Stomach (tissue), 19 donors: ENCODE measurements at places on chromosomes 16 and 17. TPM values are rescaled to one million over a fixed set of nuclear protein-coding genes. Genes with fewer than 3 reads are reported as not detected.

DNA sequence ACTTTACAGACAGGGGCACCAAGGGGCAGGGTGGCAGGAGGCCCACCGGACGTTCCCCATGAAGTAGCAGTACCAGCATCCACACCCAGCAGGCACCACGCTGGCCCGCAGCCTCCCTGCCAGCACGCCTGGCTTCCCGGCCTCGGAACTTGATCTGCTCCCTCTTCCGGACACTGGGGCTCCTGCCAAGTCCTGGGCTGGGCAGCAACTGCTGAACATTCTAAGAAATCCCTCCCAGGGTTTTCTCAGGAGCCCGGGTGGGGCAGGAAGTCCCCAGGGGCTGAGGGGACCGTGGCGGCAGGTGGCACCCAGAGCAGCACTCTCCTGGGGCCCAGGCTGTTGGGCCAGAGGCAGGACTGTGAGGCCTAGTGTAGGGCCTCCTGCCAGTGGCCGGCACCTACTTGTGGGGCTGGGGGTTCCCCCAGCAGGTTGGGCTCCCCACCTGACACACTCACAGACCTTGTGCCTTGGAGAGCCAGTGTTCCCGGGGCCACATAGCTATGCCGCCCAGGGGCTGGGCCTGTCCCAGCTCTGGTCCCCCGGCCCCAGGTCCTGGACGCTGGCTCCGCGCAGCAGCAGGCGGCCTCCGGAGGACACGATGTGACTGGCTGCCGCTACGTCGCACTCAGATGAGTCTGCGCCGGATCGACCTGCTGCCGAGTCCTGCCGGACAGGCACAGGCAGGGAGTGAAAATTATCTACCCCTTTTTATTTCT is 86.2 kb upstream of the CBX4 start:
- peak; percentile 87 for DNase-seq
- H3K4me1 ChIP-seq: peaks cover 64% of the 10 kb centered on the region
- H3K27ac ChIP-seq: peak overlapping the region; percentile 74
- H3K4me3 ChIP-seq: no peak overlapping the region
- no peaks in the 10 kb centered on the region for H3K36me3 ChIP-seq

DNA sequence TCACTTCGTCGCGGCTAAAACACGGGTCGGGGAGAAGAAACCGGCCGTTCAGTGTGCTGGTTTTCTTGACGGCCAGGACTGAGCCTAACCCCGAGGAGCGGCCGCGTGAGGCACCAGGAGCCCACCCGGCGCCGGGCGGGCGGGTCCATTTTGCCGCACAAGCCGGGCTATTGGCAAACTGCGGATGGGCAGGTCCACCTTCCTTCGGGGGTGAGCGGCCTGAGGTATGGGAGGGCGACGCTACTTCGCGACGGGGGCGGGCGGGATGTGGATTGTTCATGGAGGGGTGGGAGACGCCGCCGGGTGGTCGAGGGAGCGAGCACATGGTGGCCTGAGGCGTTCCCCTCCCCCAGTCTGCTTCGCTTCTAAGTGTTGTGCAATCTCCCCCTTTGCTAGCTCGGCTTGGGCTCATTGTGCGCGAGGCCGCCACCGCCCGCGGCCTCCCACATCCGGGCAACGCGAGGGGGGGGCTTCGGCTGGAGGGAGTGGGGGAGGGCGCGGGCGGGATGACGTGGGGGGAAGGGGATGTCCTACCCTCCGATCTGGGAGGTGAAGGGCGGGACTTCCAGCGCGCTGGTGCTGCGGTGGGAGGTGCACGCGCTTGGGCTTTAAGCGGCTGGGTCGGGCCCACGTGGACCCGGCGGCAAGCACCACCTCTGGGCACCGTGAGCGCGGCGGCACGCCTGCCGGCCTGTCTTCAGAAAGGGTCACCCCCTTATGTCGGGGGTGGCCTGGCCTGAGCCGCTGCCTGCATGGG is 5.9 kb upstream of the CD68 start:
- peaks cover 73% of the 10 kb centered on the region for H3K36me3 ChIP-seq
- H3K4me1 ChIP-seq: peaks cover 31% of the 10 kb centered on the region

- peaks cover 34% of the 10 kb centered on the region for H3K4me1 ChIP-seq
- no peaks in the 10 kb centered on the region for H3K27me3 ChIP-seq
- no peaks in the 10 kb centered on the region for H3K36me3 ChIP-seq
- no peak overlapping the region for H3K4me3 ChIP-seq
Observed at GRCh38 chr17:44561237-44561623, 3.9 kb downstream of the FZD2 start.

- H3K27ac ChIP-seq: peak overlapping the region; percentile 94
- no peaks in the 10 kb centered on the region for H3K36me3 ChIP-seq
- peak overlapping the region; percentile 79 for H3K4me3 ChIP-seq
- peaks cover 44% of the 10 kb centered on the region for H3K4me1 ChIP-seq
- peak; percentile 80 for DNase-seq
Observed at GRCh38 chr17:17681744-17682292, 560 bp downstream of the RAI1 start.

GRCh38 chr17:8001976-8002720 is at the start of gene GUCY2D:
Gene GUCY2D, plus strand, starts transcription at chr17:8002615. Its CDS starts 433 bp downstream, at chr17:8003048.
- DNase-seq: peak; percentile 27
- no peak within 1 kb of the TSS for H3K27ac ChIP-seq
- H3K27me3 ChIP-seq: peaks cover 16% of the 10 kb centered on the region
- no peaks in the 10 kb centered on the region for H3K36me3 ChIP-seq
- peaks cover 25% of the 10 kb centered on the region for H3K4me1 ChIP-seq

NACA2 gene
- not detected for total RNA-seq
